SK-N-MC (cell line): ENCODE measurements at places on chromosomes 3 and 15.

GRCh38 chr15:71437919-71438318, 322.6 kb downstream of the THSD4 start:
- no peak for DNase-seq

DNA sequence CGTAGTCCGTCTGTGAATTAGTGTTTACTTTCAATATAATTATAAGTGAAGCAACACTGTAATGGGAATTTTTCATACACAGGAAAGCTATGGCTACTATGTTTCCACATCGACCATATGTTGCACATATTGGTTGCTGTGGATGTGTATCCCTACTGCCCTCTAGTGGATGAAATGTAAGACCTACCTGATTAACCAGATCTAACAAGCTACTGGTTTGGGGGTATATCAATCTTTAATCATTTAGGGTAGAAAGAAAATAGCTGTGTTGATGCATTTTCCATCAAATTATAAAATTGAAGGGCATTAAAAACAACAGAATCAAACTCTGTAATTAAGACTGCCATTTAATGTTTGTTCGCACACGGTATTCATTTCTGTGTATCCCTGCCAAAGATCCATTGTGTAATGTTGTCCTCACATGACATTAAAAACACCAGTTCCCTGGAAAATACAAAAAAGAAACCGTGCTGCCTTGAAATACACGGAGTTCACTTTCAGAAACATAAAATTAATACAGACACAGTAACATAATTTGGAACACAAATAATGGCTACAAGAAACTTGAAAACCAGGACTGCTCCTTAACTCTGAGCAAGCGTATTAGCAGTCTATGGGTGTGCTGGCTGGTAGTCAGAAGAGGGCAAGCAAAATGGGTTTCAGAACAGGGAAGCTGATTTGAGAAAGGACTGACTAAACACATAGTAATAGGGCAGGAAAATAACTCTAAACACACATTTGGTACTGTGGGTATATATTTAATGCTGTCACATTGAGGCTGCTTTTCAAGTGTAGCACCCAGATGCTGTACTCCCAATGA, 125.1 kb downstream of the TIGIT start:
- DNase-seq: peak; percentile 65

- DNase-seq: no peak
Measured at GRCh38 chr15:60583946-60584345, 105.0 kb upstream of the ICE2 start.

- DNase-seq: no peak
Measured at GRCh38 chr3:14508505-14508819, 31.7 kb downstream of the GRIP2 start.

GRCh38 chr3:62587169-62587568, 213.8 kb upstream of the FEZF2 start:
- DNase-seq: no peak

DNA sequence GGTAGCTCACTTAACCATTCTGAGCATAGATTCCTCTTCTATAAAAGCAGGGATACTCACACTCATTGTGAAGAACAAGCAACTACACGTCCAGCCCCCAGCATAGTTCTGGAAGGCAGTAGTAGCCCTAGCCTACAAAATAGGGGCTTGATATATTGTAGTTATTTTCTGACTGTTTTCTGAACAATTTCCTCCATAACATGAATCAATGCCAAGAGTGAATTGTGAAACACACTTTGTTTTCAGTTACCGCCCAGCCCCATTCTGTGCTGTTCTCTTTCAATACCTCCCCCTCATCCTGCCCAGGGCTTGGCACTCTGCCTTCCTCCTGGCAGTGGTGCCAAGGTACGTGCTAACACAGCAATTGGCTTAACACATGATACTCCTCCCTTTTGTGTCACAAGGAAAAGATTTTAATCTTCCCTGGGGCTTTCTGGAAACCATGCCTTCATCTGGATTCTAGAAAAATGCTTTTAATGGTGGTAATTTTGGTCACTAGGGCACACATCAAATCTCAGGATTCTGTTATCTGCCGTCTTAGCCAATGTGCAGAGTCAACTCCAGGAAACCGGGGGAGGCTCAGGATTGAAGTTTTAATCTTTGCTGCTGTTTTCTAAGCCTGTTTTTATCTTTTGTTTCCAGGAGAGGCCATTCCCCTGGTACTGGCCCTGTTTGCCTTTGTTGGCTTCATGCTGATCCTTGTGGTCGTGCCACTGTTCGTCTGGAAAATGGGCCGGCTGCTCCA, 37.2 kb downstream of the IL20RB start:
- peak; percentile 34 for DNase-seq

DNA sequence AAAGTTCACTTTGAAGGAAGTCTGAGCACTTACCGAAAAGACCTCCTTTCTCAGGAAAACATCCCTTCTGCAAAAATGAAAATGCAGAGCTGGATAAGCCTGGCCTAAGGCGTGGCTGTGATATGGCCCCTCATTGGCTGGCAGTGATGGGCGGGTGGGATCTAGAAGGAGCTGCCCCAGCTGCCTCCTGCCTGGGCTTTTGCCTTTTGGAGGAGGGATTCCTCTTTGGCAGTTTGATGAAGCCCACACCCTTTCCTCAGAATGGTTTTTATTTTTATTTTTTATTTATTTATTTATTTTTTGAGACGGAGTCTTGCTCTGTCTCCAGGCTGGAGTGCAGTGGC, 4.0 kb upstream of the DZIP1L start:
- DNase-seq: no peak

- no peak for DNase-seq
Measured at GRCh38 chr3:186519021-186519658, 25.0 kb downstream of the CRYGS start.

DNA sequence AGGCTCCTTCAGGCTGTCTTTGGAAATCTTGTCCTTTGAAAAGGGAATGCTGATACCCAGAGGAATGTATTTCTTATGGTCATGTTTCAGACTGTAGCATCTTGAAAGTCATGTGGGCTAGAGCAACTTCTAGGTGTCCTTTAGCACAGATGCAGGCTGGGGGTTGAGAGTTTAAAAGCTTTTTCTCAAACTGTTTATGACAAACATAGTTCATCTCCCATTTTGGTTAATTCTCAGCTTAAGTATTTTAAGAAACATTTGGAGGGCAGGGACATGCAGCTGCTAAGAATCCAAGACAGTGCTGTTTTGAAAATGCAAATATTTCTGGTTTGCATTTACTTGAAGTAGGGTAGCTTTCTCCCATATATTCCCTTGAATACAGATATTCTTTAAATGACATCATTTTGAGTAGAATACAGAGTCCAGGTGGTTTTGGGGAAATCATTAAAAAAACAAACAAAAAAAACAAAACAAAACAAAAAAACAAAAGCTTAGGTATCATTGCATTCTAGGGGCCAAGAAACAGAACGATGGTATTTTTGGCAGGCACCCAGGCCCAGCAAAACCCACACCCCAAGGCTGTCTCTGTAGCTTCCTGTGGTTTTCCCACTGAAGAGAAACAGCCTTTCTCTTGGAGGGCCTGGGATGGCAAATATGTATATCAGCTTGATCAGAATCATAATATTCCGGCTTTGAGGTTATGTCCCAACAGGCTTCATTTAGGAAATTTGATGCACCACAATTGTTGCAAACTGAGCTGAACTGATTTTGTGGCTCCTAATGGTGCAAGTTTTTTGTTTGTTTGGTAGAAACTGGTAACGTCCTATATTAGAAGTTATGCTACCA, 120.0 kb downstream of the ATG7 start:
- peak; percentile 61 for DNase-seq

DNA sequence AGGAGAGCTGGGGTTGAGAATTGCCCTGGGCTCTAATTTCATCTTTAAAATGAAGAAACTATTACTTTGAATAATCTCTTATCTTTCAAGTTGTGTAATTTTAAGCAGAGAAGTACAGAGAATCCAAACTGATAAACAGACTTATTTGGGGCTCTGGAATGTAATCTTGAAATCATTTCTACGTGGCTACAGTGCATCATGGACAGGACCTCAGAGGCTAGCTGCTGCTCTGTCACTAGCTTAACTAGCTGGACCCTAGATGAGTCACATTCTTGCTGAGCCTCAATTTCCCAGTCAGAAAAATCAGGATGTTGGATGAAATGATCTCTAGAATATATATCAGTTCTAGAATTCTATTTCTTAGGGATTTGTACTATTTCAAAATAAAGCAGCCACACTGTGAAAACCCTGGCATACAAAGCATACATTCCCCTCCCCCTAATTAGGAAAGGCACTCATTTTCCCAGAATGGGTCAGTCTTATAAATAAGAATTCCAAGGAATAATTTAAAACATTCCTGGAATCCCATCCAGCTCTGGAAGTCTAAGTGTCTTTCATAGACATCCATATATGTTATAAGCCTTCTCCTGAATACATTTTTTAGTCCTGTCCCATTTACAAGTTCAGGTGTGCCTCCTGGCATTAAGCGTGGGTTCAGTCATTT, 47.2 kb downstream of the RASGRP1 start:
- no peak for DNase-seq
